ENCODE measurements at places on chromosomes 5 and 9.

DNA sequence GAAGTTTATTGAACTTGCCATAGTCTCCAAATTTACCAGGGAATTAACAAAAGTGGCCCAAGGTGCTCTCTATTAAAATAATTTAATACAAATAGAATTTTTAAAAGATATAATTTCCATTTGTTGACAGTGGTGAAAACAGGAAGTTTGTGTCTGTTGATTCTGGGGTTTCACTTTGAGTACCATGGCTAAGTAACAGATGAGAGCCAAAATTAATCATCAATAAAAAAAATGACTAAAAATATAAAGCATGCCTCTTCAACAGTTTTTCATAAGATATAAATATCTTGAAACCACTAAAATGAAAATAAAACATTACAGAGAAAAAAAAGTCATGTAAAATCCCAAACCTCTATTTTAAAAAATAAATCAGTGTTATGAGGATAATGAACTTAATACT lies 49.8 kb downstream of the SGCD start:
- no peak for DNase-seq

DNA sequence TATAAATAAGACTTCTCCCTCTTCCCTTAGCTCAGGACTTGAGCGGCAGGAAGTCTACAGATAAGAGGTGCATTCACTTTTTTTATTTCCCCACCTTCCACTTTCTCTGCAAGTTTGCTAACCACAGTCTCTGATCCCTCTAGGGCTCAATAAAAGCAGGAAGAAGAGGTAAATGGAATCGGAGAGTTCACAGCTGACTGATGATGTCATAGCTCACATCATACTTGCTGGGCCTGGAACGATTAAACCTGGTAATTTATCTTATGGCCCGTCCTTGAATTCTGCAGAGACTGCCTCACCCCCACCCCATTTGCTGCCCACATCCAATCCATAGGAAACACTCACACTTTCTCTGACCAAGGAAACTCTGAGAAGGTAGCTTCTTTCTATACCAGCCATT lies 62.9 kb downstream of the DRD1 start:
- no peak for DNase-seq

GRCh38 chr9:33393581-33393980 lies 8.8 kb downstream of the AQP7 start:
- DNase-seq = no peak

DNA sequence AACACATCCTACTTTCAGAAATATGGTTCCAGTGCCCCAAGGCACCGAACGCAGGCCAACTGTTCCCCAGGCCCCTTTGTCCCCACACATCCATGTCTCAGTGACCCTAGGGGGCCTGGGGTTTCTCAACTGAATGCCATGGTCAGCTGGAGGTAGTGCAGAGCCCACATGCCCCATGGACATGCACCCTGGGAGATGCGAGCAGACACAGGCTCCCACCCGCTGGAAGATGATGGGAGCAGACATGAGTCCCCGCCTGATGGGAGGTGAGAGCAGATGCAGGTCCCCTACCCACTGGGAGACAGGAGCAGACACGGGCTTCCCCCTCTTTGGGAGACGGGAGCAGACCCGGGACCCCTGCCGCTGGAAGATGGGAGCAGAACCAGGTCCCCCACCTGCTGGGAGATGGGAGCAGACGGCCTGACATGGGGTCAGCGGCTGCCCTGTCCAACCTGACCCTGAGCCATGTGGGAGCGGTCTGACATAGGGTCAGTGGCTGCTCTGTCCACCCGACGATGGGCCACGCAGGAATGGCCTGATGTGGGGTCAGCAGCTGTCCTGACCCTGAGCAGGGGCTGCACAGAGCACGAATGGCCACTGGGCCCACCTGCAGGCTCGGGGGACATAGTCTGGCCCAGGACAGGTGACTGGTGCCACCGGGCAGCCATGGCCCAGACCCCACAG lies 18.4 kb downstream of the ZDHHC11B start:
- DNase-seq = no peak

- no peak for DNase-seq
Measured at GRCh38 chr5:68479524-68479923, 264.0 kb downstream of the PIK3R1 start.

DNA sequence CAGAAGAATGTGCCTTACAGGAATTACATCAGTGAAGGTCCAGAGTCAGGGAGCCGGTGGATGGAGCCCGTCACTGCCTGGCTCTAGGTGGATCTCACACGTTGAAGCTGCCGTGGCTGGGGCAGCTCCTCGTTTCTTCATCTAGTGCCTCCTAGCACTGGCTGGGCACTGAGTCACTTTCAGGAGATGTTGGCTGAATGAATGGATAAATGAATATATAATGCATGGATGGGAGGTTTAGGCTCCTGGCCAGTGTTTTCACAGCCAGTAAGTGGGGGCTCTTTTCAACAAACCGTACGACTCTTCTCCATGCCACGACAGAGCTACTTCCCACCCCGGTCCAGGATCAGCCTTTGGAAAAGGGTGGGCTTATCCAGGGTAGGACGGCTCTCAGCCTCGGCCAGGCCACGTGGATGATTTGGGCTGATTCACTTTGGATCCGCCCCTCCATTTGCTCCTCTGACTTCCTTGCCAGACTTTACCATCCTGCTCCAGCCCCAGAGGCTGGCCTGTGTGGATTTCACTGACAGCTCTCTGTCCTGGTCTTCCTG lies 1.3 kb upstream of the SH3PXD2B start:
- DNase-seq = no peak

GRCh38 chr5:39148983-39149534 lies 70.3 kb downstream of the FYB1 start:
- DNase-seq = no peak

DNA sequence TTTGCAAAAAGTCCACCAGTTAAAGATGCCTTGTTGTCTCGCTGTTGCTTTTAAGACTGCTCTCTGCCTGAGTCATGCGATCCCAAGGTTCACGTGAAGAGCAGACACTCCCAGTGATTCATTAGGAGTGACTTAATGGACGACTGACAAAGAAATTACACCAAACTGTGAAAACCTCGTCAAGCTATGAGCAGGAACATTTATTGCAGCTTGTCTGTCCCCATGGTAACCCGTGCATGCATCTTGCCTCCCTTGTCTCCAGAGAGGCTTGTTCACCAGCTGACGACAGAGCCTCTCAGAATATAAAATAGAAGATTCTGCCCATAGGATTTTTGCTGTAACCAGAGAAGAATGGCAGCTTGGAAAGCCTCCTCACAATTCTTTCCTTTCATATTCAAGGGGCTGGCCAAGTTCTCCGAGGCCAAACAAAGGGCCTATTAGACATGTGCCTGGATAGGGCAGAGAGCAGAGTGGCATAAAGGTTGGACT lies 352.7 kb downstream of the SPOCK1 start:
- no peak for DNase-seq

DNA sequence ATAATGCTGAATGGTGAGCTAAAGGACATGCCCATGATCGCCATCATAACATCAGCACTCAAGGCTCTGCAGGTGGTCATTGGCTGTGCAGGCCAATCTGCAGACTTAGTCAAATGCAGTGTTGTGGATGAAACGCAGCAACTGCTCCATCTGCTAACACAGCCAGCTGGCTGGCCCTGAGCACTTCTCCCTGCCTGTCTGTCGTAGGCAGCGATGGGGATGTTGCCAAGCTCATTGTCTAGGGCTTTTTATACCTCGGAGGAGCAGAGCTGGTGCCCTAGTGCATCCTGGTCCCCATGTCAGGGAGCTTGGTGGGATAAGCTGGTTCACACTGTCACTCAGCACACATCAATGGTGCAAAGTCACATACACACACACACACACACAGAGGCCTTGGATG lies 189.4 kb downstream of the TENT4A start:
- no peak for DNase-seq

DNA sequence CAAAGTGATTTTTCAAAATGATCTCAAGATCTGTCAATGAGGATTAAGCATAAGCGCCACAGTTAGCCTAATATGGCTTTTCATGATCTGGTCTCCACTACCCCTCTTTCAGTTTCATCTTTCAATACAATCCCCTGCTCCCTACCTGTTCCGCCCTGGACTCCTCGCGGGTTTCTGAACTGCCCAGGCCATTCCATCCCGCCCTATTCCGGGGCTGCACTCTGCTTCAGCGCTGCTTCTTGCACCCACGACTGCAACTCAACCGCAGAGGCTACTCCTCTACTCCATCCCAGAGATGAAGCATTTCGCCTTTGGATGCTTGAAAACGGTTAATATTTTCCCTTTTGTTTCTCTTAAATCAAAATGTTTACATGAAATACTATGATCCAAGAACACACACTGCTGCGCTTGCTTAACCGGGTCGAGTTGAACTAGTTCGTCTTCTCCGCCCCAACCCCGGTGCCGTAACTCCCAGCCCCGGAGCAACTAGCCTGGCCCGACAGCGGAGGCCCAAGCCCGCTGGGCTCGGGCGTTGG lies 716 bp upstream of the OTULIN start:
- DNase-seq = no peak

GRCh38 chr9:89278551-89278950 lies 32.4 kb upstream of the CKS2 start:
- no peak for DNase-seq

DNA sequence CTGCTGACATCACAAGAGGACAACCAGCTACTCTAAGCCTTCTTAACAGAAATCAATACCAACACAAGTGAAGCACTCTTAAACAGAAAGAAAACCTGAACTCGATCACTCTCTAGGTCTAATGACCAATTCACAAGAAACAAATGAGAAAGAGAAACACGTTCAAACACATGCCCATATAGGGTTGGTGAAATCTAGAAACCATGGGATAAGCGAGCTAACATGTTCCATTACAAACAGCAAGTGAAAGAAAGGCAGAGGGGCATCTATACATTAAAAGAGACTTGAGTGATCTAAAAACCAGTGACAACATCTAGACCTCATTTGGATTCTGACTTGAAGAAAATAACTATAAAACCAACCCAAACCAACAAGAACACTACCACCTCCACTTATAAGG lies 74.9 kb upstream of the RETREG1 start:
- DNase-seq = no peak

- no peak for DNase-seq
Measured at GRCh38 chr9:72658703-72659102, 137.3 kb downstream of the TMC1 start.

DNA sequence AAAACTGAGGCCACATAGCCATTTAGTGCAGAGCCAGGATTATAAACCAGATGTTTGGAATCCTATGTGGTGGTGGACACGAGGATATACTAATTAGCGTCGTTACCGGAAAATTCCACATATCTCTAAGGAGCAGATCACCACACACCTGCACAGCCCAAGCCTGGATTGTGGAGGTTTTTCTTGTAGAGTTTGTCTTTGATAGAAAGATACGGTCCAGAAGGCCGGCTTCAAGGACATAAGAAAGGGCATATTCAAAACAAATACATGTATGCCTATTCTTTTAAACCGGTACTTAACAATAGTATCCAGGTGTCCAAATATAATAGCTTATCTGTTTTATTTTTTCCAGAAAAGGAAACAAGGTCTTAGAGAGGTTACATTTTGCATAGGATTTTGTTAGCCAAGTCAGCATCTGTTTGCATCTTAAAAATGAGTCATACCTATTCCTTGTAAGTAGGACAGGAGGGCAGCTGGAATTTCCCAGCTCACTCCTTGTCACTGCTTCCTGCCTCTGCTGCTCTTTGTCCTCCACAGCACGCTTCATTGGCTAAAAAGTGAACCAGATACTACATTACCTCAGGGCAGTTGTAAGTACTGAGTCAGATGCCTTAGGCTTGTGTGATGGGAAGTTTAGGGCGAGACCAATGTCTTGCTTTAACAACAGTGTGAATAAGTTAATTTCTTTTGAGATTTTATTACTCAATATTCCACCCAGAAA lies 3.6 kb downstream of the TMC1 start:
- DNase-seq = no peak

GRCh38 chr9:107875571-107875980 lies 386.0 kb upstream of the KLF4 start:
- no peak for DNase-seq

GRCh38 chr5:67606586-67606947 lies 410.0 kb upstream of the CD180 start:
- DNase-seq = no peak

DNA sequence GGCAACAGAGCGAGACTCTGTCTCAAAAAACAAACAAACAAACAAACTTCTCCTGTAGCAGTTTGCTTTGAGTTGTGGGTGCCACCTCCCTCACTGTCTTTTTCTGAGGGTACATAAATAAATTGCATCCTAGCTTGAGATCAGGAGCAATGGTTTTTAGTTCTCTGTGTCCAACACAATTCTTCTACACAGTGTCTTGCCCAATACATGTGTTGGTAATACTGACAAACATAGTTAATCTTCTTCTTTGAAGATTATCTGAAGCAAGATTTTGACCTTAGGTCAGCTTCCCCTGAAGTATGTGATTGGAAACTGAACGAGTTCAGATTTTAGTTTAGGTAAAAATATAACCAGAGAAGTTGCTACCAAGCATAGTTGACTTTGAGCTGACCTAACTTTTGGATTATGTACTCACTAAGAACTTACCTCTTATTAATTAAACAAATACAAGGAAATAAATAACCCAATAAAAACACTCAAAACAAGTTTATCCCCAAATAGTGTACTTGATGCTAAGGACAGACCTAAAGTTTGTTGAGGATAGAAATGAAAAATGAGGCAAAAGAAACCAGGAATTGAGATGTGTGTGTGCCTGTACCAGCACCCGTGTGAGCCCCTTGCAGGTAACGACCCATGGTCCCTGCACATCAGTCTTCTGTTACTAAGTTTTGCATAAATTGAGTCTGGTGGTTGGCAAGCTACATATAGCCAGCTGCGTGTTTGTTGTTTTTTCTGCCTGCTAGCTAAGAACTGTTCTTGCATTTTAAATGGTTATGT lies 16.2 kb downstream of the TJP2 start:
- DNase-seq = no peak

- no peak for DNase-seq
Measured at GRCh38 chr5:62212648-62213047, 93.4 kb upstream of the KIF2A start.

DNA sequence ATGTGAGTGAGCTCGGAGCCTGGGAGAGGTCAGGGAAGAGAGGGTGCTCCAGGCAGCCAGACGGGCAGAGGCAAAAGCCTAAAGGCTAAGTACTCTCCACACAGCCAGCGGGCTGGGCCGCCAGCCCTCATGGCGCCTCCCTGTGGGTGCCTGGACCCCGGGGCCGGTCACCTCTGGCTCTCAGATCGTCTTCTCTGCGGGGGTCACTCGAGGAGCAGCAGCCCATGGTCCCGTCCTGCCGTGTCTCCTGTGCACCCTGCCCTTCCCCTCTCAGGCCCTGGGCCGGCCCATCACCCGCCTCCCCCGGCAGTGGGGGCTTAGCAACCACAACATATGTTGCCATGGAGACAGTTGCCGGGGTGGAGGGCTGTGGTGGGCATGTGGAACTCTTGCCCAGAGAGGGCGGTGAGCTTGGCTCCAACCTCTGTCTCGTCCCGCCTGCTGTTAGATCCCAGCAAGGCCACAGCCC lies 4.2 kb downstream of the AK1 start:
- no peak for DNase-seq

DNA sequence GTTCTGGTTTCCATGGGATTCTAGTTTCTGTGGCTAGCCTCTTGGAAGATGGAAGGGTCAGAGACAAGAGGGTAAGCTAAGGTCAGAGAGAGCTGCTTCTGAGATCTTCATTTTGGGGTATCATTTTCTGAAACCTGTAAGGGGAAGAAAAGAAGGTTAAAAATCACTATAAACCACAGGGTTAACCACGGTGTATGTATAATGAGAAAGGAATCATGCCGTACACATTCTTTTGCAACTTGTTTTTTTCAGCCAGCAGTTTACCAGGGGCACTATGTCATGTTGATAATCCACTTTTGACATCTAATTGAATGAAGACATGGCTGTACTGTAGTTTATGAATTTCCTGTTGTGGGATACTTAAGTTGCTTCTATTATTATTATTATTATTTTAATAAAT lies 164.4 kb downstream of the FOCAD start:
- DNase-seq = no peak

GRCh38 chr5:179616002-179616594 lies 7.4 kb downstream of the HNRNPH1 start:
- no peak for DNase-seq

Data from activated naive CD8-positive, alpha-beta T cell treated with anti-CD3 and anti-CD28 coated beads, Interleukin-2, amount 50 U/mL, for 16 hours (primary cell).